ENCODE measurements at places on chromosomes 6 and 20.

DNA sequence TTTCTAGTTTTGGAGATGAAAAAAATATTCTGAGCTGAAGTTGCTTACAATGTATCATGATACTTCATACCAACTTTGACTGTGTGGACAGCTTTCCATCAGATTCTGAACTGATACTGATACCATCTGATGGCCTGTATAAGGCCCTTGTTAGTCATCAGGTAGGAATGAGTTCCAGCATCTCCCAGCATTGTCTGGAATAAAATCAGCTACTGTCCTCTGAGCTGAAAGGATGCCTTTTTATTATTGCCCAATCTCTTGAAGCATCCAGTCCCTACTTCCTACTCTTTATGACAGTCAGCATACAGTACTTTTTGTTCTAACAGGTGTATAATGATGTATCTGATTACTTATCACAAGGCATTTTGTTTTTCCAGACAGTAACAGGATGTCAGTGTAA is 70.6 kb upstream of the EYA4 start:
- DNase-seq, result no peak

GRCh38 chr6:45667300-45667699 is 289.6 kb upstream of the SUPT3H start:
- no peak for DNase-seq

DNA sequence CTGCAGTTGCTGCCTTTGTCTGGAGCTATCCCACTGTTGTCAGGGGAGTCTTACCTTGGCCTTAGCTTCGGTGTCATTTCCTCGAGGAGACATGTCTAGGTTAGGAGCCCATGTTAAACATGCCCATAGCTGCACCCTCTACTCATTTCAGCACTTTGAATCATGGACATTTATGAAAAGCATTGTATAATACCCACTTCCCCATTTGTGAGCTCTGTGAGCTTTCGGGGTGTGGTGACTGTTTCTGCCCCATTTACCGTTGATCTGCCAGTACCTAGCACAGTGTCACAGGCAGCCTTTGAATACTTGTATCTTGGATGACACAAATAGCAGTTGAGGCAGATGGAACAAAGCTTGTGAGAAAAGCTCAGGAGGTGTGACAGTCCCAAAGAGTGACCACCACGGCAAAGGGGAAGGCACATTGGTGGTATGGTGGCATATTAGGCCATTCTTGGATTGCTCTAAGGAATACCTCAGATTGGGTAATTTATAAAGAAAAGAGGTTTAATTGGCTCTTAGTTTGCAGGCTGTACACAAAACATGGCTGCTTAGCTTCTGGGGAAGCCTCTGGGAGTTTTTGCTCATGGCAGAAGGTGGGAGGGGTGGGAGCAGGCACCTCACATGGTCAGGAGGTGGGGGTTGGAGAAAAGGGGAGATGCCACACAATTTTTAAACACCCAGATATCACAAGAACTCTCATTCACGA is 42.0 kb downstream of the JARID2 start:
- DNase-seq, result no peak

DNA sequence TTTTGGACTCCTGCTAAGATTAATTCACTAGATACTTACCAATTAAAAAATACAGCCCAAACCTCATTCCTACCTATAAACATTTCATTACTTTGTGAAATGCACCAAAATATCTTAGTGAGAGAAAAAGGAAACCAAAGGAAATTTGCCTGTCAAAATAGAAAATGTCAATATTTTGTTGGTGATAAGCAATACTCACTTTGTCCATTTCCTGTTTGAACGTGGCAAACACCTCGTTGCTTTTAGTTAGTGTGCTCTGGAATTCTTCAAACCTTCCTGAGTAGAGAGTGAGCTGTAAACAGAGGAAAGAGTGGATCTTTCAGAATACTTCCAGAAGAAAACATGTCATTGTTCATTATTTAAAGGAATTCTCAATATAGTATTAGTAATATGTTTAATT is 44.2 kb downstream of the TXLNB start:
- DNase-seq, result no peak

DNA sequence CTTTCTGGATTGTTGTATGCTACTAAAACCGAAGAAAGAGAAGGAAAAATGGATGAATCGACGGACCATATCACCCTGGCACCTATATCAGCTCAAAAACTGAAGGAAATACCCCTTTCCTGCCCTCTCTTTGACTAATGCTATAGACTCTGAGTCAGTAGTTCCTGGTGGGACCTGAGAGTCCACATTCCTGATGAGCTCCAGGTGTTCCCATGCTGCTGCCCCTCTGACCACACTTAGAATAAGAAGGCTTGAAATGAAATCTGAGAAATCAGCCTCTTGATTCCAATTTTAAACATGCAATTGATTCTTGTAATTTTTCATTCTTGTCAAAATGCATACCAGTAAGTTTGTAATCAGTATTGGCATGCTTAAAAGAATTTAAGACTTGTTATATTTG is 75.2 kb downstream of the PRL start:
- DNase-seq, result no peak

DNA sequence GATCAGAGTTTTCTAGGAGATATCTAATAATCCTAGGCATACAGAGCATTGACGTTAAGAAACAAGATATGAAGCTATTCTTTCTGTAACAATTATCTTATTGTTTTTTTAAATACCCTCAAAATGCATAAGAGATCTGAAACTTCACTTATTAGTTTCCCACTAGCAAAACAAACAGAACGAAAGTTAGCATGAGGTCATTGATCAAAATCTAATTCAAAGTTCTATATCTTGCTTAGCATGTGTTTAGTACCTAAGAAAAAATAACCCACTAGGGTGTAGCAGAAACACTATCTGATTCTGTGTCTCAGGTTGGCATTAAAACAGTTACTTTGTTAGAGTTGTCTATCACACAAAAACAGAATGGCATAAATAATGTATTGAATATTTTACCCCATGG is 1288.4 kb downstream of the EPHA7 start:
- no peak for DNase-seq

DNA sequence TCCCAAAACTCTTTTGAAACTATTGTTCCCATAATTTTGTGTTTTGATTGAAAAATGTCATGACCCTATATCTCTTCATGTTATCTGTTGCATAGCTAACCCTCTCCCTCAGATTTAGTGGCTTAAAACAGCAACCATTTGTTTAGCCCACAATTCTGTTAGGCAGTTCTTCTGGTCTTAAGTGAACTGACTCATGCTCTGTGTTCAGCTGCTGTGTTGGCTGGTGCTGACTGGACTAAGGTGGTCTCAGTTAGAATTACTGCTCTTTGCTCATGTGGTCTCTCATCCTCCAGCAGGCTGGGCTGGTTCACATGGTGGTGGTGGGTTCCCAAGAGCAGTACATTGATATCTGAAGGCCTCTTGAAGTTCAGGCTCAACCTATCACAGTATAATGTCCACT is 80.8 kb downstream of the KHDC1L start:
- DNase-seq, result no peak

GRCh38 chr6:20955131-20955530 is 420.9 kb downstream of the CDKAL1 start:
- no peak for DNase-seq

DNA sequence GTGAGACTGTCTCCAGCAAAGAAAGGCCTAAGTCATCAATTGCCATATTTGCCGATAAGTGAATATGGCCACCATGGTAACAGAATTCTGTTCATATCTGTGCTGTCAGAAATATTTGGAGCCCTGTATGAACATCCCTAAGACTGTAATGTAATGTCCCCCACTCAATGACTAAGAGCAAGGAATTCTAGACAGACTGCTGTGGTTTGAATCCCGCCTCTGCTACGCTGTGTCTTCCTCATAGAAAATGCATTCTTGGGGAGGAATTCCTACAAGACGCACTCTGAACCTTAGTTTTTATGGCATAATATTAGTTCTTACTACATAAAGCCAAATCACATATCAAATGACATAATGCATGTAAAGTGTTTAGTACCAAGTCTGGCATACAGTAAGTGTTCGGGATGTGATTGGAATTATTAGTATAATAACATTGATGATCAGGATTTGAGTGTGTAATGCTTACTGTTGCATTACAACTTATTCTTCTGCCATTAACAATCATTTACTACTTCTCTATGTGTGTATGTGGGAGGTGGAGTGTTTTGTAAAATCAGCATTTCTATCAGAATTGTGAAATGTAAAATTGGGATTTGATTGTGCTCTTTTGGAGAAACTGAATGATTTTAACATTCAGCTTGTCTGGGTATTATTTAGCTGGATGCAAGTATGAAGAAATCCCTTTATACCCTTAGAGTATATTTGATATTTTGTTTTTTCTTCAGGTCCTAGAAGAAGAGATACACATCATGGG is 103.0 kb downstream of the OLIG3 start:
- no peak for DNase-seq

DNA sequence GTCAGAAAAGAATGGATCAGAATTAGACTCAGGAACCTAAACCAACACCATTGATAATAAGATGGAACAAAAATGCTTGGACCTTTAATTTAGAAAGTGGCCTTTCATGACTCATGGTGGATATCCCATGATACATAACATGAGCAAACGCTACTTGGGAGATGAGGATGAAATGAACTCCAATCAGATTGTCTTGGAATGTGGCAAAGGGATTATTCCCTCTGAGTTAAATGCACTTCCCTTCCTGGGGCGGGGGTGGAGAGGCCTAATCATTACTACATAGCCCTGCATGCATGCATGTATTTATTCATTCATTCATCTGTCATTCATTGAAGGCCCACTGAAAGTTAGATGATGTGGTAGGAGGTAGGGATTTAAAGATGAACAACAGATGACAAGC is 174.0 kb downstream of the AIG1 start:
- no peak for DNase-seq

- DNase-seq, result no peak
Measured at GRCh38 chr20:50392138-50392866, 117.9 kb upstream of the PTPN1 start.

DNA sequence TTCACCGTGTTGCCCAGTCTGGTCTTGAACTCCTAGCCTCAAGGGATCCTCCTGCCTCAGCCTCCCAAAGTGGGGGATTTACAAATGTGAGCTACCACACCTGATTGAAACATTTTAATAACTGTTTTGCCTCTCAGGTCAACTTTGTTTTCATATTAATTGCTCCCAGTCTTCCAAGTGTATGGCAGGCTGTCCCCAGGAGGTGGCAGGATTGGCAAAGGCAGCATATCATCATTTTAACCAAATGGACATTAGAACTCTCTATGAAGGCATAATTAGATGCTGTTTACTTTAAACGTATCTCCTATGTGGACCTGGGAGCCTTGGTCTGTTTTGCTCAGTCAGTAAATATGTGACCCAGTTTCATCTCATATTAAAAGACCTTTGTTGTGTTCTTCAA is 59.2 kb upstream of the CSE1L start:
- DNase-seq, result no peak

DNA sequence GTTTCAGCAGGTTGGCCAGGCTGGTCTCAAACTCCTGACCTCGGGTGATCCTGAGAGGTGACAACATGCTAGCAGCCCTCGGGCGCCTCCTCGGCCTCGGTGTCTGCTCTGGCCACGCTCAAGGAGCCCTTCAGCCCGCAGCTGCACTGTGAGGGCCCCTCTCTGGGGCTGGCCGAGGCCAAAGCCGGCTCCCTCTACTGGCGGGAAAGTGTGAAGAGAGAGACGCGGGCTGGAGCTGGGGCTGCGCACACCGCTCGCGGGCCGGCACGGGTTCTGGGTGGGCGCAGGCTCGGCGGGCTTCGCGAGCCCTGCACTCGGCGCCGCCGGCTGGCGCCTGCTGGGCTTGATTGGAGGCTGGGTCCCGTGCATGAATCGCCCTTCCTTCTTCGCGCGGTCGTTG is 80.8 kb upstream of the RBM24 start:
- DNase-seq, result no peak

- peak; percentile 47 for DNase-seq
Measured at GRCh38 chr6:31203345-31203979, 33.0 kb upstream of the POU5F1 start.

GRCh38 chr6:137878486-137879285 is 11.6 kb downstream of the TNFAIP3 start:
- DNase-seq, result no peak

DNA sequence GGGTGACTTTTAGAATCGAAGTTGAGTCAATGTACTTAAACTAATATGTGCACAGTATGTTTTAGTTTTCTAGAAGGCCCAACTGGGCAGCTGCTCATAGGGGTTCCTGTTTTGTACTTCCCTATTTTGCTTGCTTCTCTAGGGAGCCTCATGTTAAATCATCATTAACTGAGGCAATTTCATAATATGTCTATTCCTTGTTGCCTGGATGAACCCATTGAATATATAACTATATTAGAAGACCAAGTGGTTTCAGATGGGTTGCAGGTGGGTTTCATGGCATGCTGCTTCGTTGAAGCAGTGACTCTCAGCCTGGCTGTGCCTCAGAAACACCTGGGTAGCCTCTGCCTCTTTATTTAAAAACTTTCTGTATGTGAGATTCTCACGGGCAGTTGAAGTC is 22.2 kb downstream of the CARMIL1 start:
- no peak for DNase-seq

DNA sequence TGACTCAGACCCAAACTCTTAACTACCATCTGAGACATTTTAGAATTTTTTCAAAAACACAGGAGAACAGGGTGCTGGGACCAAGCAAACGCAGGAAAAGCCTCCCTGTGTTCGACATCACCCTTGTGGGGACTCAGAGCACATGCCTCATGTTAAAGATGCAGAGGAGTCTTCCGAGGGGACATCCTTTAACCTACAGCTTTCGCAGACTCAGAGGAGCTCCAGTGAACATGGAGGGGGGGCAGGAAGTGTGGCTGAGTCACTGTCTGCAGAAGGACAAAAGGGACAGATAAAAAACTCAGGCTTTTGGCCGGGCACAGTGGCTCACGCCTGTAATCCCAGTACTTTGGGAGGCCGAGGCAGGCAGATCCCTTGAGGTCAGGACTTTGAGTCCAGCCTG is 15.1 kb downstream of the BMP7 start:
- DNase-seq, result no peak
